ENCODE measurements at places on chromosomes 6 and 20. TPM values are rescaled to one million over a fixed set of nuclear protein-coding genes. Genes with fewer than 3 reads are reported as not detected.
A peak's percentile ranks its signal among the peaks of the same experiment; 100 is the strongest.

Gene C6orf118
- not detected for total RNA-seq

Gene E2F1
- total RNA-seq: 1.3 TPM

Gene RHAG
- not detected for total RNA-seq

Gene FAM209B
- total RNA-seq: 5.2 TPM

Gene ESR1
- 0.49 TPM for total RNA-seq

Gene FAM217A
- not detected for total RNA-seq

GRCh38 chr6:159973406-159973805, 4.5 kb downstream of the IGF2R start:
- DNase-seq: no peak
- peaks cover 54% of the 10 kb centered on the region for H3K4me1 ChIP-seq
- H3K4me3 ChIP-seq: peak overlapping the region; percentile 4
- no peaks in the 10 kb centered on the region for H3K36me3 ChIP-seq
- no peaks in the 10 kb centered on the region for H3K27me3 ChIP-seq
- H3K27ac ChIP-seq: no peak overlapping the region

DNA sequence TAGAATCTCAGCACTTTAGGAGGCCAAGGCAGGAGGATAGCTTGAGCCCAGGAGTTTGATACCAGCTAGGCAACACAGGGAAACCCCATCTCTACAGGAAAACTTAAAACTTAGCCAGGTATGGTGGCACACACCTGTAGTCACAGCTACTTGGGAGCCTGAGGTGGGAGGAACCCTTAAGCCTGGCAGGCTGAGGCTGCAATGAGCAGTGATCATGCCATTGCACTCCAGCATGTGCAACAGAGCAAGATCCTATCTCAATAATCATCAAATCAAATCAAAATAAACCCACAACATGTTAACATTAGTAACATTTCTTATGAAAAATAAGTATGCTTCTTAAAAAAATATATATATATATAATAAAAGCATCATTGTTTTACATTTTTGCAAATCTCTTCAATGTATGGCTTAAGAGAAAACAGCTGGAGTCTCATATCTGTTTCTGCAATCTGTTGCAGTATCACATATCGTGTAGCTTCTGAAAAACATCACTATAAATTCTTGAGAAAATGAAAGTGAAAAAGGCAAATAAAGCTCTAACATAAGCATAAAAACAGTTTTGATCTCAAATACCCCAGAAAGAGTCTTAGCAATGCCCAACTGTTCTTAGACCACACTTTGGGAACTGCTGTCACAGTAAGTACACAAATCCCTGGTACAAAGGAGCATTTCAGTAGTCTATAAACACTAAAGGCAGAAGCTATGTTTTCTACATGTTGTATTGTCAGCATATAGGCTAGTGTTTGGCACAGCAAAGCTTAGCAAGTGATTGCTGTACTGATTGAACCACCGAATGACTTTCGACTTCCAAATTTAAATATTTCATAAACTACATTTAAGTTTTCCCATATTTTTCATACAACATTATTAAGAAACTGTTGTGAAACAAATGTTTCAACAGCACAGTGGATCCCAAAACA, 8.0 kb downstream of the MMUT start:
- DNase-seq: no peak
- H3K27ac ChIP-seq: no peak overlapping the region
- no peak overlapping the region for H3K4me3 ChIP-seq
- H3K27me3 ChIP-seq: no peaks in the 10 kb centered on the region
- H3K36me3 ChIP-seq: peaks cover 61% of the 10 kb centered on the region

DNA sequence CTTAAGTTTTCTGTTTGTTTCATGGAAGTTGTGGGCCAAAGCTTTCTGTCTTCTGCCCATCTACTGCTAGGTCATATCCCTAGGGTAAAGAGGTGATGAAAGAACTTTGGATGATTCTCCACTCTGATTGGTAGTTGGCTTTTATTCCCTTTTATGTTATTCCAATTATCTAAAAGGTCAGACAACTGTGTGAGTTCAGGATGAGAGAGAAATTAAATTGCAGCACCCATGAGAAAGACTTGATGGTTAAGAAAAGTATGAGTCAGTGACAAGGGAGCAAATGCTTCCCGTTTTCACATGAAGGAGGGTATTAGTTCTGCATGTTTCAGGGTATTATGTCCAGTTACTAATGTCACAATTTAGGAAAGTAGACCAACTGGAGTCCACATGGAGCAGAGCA, 136.3 kb downstream of the CD109 start:
- H3K4me3 ChIP-seq: no peak overlapping the region
- H3K27ac ChIP-seq: no peak overlapping the region
- H3K4me1 ChIP-seq: no peaks in the 10 kb centered on the region
- H3K36me3 ChIP-seq: no peaks in the 10 kb centered on the region
- no peaks in the 10 kb centered on the region for H3K27me3 ChIP-seq
- no peak for DNase-seq

DNA sequence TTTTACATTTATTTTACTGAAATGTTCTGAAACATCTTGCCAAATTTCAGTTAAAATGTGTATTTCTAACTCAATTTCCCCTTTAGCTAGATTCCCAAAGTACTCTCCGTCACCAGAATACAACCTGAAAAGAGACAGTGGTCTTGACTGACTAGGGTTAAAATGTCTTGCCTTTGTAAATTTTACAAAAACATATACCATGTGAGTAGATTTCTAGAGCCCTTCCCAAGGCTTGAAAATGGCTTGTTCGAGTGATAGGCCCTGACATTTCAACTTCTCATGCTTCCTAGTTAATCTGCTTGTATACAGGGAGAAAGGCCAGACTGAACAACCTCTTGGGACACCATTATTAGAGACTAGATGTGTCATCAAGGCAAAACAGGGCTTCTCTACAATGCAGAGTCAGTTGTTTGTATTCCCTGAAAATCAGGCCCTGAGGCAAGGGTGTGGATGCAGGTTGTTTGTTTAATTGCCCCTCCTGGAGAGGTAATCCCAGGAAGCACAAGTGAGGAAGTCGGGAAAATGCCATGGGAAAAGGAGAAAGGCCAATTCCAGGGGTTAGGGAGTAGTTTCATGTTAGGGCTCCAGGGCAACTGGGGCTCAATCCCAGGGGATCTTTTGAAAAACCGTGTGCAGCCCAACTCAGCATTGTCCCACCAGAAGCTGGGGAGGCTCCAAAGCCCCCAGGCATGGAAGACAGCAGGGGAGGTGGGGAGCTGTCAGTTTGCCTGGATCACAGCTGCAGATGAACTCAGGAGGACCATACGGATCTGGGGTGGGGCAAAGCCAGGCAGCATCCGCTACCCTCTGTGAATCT, 11.6 kb upstream of the TFB1M start:
- H3K27me3 ChIP-seq: no peaks in the 10 kb centered on the region
- no peak overlapping the region for H3K27ac ChIP-seq
- no peak for DNase-seq
- H3K4me3 ChIP-seq: no peak overlapping the region
- H3K4me1 ChIP-seq: peaks cover 6% of the 10 kb centered on the region
- no peaks in the 10 kb centered on the region for H3K36me3 ChIP-seq

GRCh38 chr6:105077596-105078385, 102.0 kb downstream of the POPDC3 start:
- no peak overlapping the region for H3K4me3 ChIP-seq
- H3K27me3 ChIP-seq: peaks cover 8% of the 10 kb centered on the region
- no peaks in the 10 kb centered on the region for H3K36me3 ChIP-seq
- DNase-seq: no peak
- H3K27ac ChIP-seq: no peak overlapping the region

- no peaks in the 10 kb centered on the region for H3K36me3 ChIP-seq
- H3K4me3 ChIP-seq: no peak overlapping the region
- no peak overlapping the region for H3K27ac ChIP-seq
Measured at GRCh38 chr6:37540390-37540789, 40.7 kb upstream of the CCDC167 start.

DNA sequence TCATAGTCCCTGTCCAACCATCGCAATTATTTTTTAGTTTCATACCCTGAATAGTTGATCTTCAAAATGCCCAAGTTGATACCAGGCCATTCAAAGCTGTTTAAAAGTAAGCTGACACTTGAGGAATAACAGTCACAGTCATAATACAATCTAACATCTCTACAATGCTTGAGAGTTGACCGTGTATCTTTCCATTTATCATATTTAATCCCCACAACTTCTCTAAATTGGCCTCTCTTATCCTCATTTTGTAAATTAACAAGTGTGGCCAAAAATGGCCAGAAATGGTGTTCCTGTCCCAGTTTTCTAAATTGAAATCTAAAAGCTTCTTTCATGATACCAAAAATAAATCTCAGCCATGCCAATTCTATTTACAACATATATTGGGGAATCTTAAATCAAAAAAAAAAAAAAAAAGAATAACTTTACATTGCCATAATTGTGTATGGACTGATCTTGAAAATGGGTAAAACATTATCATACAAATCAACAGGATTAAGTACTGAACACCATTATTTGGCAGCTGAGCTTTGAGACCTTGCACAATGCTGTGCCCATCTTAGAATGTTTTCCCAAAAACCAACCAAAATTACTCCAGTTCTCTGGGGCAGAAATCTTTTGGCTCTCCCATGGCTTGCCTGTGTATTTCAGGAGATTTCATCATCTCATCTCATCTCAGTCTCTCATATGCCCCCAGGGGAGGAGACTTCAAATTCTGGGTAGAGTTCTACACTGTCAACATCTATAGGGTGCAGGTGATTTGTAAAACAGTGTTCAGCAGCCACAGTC, 448.7 kb upstream of the JARID2 start:
- H3K4me3 ChIP-seq: no peak overlapping the region
- H3K4me1 ChIP-seq: peaks cover 3% of the 10 kb centered on the region
- H3K27me3 ChIP-seq: peaks cover 3% of the 10 kb centered on the region
- H3K36me3 ChIP-seq: no peaks in the 10 kb centered on the region
- no peak overlapping the region for H3K27ac ChIP-seq

DNA sequence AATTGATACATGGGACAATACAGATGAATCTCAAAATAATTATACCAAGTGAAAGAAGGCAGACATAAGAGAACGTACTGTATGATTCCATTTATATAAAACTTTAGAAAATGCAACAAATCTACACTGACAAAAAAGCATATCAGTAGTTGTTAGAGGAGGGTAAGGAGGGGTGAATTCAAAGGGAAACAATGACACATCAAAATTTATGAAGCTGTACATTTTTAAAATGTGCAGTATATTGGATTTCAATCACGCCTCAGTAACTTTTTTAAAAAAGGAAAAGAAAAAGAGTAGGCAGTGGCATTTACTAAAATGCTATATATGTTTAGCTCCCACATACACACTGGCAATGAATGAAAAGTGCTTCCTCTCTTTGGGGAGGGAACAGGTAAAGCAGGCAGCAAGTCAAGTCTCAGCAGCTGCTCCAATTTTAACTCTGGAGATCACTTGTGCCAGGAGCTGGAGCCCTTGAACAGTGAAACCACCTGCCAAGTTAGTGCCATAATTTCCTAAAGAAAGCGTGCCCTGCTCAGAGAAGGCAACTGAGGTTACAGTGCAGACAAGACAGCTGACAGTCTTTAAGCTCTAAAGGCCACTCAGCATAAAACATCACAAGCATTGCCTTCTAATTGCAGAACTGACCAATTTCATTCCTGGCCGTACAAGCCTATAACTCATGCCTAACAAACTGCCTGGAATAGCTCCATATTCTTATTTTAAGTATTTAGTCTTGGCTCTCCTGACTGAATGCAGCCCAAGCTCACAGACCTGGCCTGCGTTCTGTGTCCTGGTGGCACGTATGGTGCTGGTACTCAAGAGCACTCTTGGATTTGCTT, 10.9 kb downstream of the FKBP1A start:
- no peak for DNase-seq

DNA sequence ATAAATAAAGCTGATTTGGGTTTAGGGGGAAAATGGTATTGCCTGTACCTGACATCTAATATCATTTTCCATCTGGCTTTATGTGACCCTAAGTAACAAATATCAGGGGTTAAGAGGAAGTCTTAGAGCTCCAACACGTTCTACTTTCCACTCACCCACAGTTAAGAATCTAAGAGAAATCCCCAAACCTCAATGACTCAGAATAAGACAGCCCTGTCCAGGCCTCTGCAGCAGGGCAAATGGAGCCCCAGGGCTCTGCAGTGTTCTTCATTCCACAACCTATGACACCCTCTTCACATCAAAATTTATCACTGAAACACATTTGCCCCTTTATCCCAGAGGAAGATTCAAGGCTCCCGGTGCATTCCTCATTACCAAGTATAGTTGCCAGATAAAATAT, 20.3 kb upstream of the TENT5A start:
- no peak overlapping the region for H3K4me3 ChIP-seq
- no peak for DNase-seq
- no peaks in the 10 kb centered on the region for H3K36me3 ChIP-seq
- H3K4me1 ChIP-seq: no peaks in the 10 kb centered on the region
- no peak overlapping the region for H3K27ac ChIP-seq

DNA sequence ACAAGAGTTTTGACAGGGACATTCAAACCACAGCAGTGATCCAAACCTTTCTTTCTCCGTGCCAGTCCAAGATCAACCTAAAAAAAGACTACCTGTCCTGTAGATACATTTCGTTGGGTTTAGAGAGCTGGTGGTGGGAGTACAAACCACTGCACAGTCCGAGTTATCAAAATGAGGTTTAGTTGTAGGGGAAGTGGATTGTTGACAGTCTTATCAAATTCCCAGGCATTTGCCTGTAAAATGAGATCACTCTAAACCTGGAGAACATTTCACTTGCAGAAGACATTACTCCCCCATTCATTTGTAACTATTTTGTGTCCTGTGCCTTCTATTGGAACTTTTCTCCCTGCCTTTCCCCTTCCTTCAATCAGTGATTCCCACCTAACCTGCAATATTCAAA, 469.6 kb upstream of the JARID2 start:
- H3K36me3 ChIP-seq: no peaks in the 10 kb centered on the region
- no peak overlapping the region for H3K27ac ChIP-seq
- H3K4me1 ChIP-seq: no peaks in the 10 kb centered on the region
- no peak for DNase-seq
- no peak overlapping the region for H3K4me3 ChIP-seq

DNA sequence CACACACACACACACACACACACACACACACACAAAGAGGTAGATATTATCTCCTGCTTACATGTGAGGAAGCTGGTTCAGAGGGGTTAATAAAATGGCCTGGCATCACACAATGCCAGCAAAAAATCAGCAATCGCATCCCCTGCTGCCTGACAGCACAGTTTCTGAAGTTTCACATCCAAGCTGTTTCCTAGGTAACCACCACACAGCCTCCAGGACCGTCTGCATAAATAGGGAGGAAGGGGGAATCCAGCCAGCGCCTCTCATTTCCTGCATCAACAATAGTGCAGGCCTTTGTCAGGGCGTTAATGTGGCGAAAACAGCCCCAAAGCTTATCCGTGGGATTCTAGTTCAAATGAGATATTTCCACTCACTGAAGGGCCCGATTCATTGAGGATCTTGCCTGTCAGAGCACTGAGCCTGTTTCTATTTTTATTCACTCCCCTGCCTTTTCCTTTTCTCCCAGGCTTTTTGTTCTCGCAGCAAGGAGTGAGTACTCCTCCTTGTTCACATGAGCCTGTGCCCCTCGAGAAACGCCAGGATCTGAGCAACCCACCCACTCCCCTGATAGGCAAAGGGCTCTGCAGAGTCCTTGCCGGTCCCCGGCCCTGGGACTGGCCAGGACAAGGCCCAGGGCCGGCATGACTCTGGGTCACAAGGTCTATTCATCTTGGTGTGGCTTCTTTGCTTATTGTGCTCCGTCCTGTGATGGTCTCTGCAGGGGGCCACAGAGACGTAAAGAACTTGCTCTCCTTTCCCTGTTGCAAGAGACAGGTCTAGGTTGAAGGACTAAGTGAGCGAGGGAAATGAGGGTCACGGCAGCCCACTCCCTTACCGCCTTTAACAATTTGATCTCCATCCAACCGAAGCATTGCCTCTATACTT, 32.7 kb downstream of the TUBB2B start:
- no peak overlapping the region for H3K27ac ChIP-seq
- H3K27me3 ChIP-seq: no peaks in the 10 kb centered on the region
- H3K4me1 ChIP-seq: no peaks in the 10 kb centered on the region
- no peak for DNase-seq

- no peaks in the 10 kb centered on the region for H3K27me3 ChIP-seq
- no peak overlapping the region for H3K4me3 ChIP-seq
- no peak for DNase-seq
- peaks cover 44% of the 10 kb centered on the region for H3K36me3 ChIP-seq
- H3K4me1 ChIP-seq: no peaks in the 10 kb centered on the region
Measured at GRCh38 chr6:162140251-162140852, 587.2 kb downstream of the PRKN start.

Data from naive thymus-derived CD8-positive, alpha-beta T cell (primary cell).